WTC11 (cell line): ENCODE measurements at places on chromosomes 2 and 18. TPM values are rescaled to one million over a fixed set of nuclear protein-coding genes. Genes with fewer than 3 reads are reported as not detected.

CXCR1 gene
- total RNA-seq = not detected in 3 replicates

LDLRAD4 gene
- total RNA-seq = 2.9 to 6.2 TPM (median 3.0 TPM) in 3 replicates

- DNase-seq = peak; percentile 96
Observed at GRCh38 chr2:165793779-165794535, at the start of gene GALNT3. Gene GALNT3, minus strand, starts transcription at chr2:165794247. Its CDS starts 23,547 bp downstream, at chr2:165770700.

GRCh38 chr2:69831354-69831905, 2.0 kb downstream of the GMCL1 start:
- no peak for DNase-seq

ANKRD30BL gene
- total RNA-seq = 0.39 to 0.76 TPM (median 0.48 TPM) in 3 replicates

EFHD1 gene
- total RNA-seq = 5.4 to 6.8 TPM (median 6.1 TPM) in 3 replicates

TMEM247 gene
- total RNA-seq = not detected in 3 replicates

IL36A gene
- total RNA-seq = not detected in 3 replicates

DNA sequence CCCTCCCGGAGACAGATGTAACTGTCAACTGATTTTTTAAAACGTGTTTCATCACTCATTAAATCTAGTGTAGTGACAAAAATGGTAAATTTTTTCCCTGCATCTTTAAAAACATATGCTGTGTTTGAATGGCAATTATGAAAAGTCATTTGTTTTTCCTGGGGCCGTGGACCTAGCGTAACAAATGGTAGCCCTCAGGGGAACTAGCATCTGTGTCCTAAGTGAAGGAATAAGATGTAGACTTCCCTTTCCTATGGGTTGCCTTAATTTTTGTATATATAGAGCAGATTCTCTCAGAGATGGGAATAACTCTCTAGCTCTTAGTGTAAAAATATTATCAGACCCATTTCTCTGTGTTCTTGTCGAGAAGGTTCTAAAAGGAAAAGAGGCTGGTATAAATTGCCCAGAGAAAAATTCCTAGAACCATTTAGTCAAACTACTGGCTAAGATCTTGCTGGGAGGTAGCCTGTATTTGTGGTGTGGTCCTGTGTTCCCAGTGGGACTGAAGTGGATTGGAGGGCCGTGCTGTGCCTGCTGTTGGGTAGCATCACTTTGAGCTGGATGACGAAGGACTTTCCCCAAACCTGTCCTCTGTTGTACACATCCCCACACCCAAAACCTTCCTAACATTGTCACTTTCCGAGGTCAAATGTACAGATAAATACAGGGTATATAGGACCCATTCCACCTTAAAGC, 85.8 kb downstream of the LIMS1 start:
- DNase-seq = no peak

GRCh38 chr2:138534791-138535190, 33.2 kb downstream of the SPOPL start:
- no peak for DNase-seq

FAM124B gene
- total RNA-seq = 3.7 to 4.4 TPM (median 3.9 TPM) in 3 replicates

LHCGR gene
- 0.21 to 0.34 TPM (median 0.31 TPM) in 3 replicates for total RNA-seq

TMEFF2 gene
- total RNA-seq = 0.87 to 2.4 TPM (median 2.3 TPM) in 3 replicates

SERPINB5 gene
- total RNA-seq = 0.17 to 0.25 TPM (median 0.18 TPM) in 3 replicates

DNA sequence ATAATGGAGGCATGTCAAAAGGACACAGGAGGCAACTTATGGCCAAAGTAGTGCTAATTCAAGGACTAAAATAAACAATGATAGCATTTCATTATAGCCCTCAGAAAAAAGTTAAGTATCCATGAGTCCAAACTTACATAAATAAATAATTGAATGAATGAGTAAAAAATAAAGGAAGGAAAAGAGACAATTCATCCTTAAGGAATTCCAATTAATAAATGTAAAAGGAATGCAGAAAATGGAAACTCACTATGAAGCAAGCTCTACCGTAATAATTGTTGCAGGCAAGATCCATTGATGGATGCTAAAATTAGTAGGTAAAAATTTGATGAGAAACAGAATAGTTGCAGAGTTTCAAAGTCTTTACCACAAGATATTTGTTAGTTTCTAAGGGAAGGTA, 88.2 kb upstream of the RAPGEF4 start:
- DNase-seq = no peak

- no peak for DNase-seq
Observed at GRCh38 chr2:120736202-120736623, 545 bp downstream of the GLI2 start.

SP9 gene
- total RNA-seq = 0.07 to 0.21 TPM in 2 of 3 replicates, not detected in the other

- no peak for DNase-seq
Observed at GRCh38 chr2:20680744-20681375, 13.9 kb downstream of the GDF7 start.
